ENCODE measurements at places on chromosomes 1 and 21.

DNA sequence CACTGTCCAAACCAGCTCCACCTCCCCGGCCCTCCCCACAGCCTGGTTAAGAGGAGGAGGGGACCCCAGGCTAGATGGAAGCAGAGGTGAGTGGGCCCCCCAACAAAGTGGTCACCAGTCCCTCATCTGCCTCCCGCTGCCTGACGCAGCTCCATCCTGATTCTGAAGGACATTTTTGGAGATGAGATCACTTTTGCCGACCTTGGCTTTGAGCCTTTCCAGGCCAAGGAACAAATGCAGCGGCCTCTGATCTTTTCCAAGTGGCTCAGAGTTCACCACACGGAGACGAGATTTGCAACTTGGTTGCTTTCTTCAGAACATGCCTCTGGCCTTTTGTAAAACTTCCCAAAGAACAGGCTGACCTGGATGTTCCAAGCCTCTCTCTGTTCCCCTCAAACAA, 223.1 kb downstream of the NPHP4 start:
- no peak for DNase-seq

GRCh38 chr1:149962736-149963135, 26.1 kb upstream of the MTMR11 start:
- no peak for DNase-seq

DNA sequence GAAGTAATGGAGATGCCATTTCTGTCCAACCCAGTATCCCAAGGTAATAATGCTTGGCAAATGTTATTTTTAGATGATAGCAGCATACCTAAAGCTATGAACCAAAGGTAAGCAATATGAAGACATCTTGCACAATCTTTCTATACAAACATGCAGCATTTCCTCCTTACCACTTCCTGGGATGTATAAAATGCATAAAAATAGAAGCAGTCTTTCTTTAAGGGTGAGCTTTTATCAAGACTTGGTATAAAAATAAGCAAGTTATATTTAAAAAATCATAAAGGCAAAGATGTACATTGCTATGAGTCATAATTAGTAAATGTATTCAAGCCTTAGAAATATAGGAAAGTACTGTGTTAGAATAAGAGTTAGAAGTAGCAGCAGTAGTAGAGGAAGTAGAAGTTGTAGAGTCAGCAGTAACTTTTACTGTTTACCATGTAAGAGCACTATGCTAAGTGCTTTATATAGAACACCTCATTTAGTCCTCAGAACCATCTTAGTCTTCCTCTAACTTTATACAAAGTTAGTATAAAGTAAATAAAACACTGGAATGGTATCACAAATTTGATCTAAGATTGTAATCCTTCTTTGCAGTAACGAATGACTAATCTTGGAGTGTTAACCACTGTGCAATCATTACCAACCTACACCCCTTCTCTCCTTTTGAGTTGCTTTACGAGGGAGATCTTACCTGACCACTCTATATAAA, 371.3 kb downstream of the VAV3 start:
- DNase-seq: no peak

GRCh38 chr1:234842726-234843641, 233.0 kb upstream of the IRF2BP2 start:
- peak; percentile 28 for DNase-seq

DNA sequence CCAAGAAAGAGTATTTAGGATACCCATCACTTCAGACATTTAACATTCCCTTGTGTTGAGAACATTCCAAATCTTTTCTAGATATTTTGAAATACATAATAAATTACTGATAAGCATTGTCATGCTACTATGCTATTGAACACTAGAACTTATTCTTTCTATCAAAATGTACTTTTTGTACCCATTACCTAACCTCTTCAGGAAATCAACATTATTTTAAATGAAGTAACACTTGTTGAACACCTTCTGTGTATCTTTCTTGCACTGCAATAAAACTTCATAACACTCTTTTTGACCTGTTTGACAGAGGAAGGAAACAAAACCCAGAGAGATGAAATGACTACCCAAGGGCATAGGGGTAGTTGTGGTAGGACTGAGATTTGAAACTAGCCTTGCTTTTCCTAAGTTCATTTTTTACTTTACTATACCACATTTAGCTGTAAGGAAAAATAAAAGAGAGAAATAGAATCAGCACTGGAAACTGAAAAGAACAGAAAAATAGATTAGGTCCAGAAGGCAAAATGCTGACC, 99.4 kb downstream of the UCHL5 start:
- no peak for DNase-seq

DNA sequence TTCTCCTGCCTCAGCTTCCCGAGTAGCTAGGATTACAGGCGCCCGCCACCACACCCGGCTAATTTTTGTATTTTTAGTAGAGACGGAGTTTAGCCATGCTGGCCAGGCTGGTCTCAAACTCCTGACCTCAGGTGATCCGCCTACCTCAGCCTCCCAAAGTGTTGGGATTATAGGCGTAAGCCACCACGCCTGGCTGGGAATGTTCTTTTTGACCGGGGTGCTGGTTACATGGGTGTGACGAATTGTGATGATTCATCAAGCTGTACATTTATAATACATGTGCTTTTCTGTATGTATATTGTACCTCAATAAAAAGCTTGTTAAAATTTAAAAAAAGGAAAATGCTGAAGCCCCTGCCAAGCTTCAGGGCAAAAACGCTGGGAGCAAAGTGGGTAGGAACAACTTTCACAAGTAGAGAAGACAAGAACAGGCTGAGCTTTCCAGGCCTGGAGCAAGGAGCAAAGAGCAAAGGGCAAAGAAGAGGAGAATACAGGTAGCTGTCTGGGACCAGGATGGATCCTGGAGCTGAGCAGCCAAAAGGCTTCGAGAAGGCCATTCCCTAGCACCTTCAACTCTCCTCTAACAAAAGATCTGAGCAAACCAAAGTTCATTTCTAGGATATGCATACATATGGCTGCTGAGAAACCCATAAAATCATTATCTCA, 20.5 kb upstream of the YRDC start:
- no peak for DNase-seq

- DNase-seq: no peak
Observed at GRCh38 chr1:81391125-81391828, 409.5 kb upstream of the ADGRL2 start.

- DNase-seq: no peak
Observed at GRCh38 chr1:182215764-182216163, 154.3 kb upstream of the ZNF648 start.

- no peak for DNase-seq
Observed at GRCh38 chr1:210085359-210085758, 147.2 kb upstream of the SERTAD4 start.

GRCh38 chr1:154546264-154547063, 12.0 kb downstream of the UBE2Q1 start:
- no peak for DNase-seq

DNA sequence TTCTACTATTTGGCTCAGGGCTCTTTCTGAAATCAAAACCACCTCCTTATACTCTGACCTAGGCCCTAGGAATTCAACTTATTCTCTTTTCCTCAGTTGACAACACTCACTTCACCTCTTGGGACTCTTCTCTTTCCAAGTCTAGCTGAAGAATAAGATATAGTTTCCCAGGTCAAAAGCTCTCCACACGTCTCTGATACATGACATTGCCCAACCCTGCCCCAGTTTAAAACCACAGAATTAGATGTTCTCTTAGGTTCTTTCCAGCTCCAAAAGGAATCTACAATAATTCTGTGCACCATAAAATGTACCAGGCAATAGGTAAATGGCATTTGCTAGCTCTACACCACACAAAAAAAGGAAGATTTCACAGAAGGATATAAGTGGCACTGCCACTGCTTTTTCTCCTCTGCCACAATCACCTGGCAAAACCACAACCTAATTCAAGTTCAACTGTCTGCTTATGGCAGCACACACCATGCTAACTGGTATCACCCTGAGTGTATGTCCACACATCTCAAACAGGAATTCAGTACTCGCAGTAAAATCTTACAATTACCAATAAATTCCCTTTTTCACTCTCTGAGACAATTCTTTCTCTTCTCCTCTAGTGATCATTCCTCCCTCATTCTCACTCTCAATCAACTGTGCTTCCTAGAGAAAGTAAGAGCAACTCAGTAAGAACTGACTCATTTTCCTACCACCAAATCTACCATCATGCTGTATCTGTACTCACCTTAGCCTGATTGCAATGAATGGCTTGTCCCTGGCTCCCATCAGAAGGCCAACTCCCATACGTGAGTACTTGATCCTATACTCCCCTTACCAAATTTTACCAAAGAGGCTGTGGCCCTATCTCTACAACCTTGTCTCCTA, 27.3 kb downstream of the ZBTB8OS start:
- DNase-seq: no peak

DNA sequence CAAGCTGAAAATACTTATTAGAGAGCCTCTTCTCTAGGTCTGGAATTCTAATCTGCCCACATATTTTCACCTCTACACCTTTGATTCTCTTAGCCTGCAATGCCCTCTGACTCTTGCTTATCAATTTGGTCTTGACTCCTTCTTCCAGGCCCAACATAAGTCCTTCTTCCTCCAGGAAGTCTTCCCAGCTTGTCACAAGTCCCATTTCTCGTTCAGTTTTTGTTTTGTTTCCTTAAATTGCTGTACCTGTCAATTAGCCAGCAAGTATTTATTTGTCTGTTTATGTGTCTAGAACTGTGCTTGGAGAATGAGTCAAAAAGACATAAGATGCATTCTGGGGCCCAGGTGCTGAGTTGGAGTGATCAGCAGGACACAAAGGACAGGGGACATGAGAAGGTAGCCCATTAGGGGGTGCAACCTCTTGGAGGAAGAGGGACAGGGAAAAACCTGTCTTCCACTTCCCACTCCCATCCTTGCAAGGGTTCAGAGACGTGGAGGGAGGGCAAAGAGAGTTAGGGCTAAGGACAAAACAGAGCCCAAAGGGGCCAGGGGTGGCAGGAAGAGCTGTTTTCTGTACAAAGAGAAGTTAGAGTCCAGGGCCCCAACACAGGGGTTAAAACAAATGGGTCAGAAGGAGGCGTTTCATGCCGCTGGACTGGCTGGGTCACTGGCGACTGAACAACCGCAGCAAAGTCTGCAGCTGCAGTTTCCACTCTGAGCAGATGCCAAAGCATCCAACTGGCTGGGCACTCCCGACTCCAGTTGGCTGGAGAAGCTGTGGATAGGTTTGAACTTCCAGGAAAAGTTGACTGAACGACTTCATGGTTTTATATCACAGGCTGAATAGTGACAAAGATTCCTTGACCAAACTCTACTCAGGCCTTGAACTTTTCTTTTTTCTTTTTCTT, 10.7 kb upstream of the CNR2 start:
- DNase-seq: no peak

DNA sequence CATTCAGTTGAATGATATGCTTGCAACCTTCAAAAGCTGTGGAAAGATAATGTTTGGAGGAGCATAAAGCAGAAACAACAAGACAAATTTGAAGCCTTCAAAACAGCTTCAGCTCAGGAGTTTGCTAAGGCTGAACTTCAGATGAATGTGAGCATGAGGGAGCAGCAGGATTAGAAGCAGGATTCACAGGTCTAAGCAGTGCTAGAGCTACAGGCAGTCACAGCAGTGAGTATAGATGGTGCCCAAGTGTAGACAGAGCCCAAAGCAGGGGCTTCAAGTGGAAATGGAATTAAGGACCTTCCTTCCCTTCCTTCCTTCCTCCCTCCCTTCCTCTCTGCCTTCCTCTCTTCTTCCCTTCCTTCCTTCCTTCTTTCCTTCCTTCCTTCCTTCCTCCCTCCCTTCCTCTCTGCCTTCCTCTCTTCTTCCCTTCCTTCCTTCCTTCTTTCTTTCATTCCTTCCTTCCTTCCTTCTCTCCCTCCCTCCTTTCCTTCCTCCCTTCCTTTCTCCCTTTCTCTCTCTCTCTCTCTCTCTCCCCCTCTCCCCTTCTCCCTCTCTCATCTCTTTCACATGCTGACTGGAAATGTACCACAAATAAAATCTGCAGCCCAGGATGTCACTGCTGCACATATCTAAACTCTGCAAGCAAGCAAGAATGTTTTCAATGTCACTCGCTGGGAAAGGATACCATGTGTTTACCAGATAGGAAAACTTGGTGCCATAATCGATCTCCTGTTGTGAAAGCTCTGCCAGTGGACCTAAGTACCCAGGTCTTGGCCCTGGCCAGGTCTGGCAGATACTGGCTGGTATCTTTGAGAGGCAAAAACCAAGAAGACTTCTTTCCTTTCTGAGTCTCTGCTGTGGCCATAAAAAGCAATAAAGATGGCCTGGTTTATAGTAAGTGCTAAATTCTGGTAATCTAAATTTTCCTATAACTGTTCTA, 13.1 kb upstream of the SLC30A10 start:
- no peak for DNase-seq

GRCh38 chr1:43850591-43851233, 82.9 kb upstream of the ARTN start:
- no peak for DNase-seq

DNA sequence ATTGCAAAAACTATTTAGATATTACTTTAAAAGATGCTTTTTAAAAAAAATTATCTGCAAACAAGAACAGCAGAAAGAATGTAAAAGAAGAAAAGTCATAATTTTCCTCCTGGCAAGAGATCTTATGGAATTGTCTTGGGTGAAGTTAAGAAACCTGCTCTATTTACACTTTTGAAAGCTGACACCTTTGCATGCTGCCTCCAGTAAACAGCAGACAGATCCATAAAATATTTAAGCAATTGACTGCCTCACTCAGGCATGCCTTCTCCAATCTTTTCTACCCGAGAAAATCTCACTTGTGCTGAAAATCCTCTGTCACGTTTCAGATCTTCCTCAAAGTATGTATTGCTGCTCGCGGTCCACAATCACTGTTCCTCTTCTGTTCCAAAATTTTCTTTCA, 107.9 kb upstream of the ZP4 start:
- DNase-seq: no peak

DNA sequence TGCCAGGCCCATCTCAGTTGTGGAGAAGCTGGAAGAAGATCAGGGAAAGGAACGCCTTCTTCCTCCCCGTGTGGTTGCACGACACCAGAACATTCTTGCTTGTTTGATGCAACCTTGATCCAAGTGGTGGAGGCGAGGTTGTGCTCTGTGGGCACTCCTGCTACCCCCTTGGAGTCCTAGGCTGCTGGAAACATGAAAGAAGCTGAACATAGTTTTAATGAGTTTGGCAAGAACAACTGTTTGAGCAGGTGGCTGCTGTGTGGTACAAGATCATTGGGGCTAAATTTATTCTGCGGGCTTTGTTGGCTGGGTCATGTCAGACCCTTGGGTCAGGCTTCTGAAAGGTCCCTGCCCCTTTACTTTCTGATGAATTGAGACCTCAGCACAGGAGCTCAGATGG, 5.9 kb downstream of the KAZN start:
- no peak for DNase-seq

GRCh38 chr1:241870746-241871430, 22.9 kb downstream of the EXO1 start:
- no peak for DNase-seq

DNA sequence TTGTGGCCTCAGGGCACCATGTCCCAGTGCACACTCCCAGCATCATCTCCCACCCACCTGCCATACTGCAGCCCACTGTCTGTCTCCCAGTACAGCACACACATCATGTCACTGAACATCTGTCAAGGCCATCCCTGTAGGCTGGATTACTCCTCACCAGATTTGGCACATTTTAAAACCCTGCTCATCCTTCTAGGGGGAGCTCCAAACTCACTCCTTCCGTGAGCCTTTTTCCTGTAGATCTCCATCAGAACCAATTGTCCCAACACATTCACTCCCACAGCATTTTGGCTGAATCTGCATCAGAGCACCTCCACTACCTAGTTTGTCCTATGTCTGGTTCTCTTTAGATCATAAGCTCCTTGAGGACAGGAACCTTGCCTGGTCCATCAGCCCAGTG, 58.6 kb upstream of the GRIK3 start:
- no peak for DNase-seq
